RKO (cell line): ENCODE measurements at places on chromosomes 12 and 14.
A peak's percentile ranks its signal among the peaks of the same experiment; 100 is the strongest.

- no peak for DNase-seq
Observed at GRCh38 chr14:85416771-85417170, 113.2 kb upstream of the FLRT2 start.

GRCh38 chr12:8996682-8997405 lies 7.5 kb downstream of the KLRG1 start:
- peak; percentile 51 for DNase-seq

DNA sequence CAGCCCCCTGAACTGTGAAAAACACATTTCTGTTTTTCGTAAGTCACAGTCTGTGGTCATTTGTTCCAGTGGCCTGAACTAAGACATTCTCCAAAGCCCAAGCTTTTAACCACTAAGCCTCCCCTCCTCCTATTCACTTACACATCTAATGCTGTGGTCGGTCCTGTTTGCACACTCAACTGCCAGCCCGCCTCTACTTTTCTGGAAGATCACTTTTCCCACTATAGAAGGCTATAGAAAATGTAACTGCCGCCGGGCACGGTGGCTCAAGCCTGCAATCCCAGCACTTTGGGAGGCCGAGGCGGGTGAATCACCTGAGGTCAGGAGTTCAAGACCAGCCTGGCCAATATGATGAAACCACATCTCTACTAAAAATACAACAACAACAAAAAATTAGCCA lies 524.7 kb upstream of the TMEM132C start:
- DNase-seq: no peak

DNA sequence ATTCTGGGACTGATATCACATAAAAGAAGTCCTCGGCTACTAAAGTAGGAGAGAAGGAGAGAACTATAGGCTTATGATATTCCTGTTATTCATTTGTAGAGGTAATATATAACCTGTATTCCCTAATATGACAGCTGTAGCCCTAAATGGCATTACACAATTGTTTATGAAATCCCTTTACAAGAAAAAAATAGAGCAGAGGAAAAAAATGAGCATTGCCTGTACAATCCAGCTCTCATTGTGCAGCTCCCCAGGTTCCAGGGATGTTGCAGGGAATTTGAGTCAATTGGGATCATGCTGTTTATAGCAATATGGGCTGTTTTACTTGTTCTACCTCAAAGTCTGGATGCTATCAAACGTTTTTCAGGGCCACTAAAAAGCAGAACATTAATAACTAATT lies 173.1 kb downstream of the APAF1 start:
- DNase-seq: no peak

GRCh38 chr12:14426792-14427191 lies 61.3 kb downstream of the ATF7IP start:
- DNase-seq: no peak

GRCh38 chr12:114555451-114555850 lies 128.5 kb downstream of the TBX3 start:
- DNase-seq: no peak

GRCh38 chr14:102524451-102525218 lies 15.1 kb upstream of the ANKRD9 start:
- peak; percentile 99 for DNase-seq

DNA sequence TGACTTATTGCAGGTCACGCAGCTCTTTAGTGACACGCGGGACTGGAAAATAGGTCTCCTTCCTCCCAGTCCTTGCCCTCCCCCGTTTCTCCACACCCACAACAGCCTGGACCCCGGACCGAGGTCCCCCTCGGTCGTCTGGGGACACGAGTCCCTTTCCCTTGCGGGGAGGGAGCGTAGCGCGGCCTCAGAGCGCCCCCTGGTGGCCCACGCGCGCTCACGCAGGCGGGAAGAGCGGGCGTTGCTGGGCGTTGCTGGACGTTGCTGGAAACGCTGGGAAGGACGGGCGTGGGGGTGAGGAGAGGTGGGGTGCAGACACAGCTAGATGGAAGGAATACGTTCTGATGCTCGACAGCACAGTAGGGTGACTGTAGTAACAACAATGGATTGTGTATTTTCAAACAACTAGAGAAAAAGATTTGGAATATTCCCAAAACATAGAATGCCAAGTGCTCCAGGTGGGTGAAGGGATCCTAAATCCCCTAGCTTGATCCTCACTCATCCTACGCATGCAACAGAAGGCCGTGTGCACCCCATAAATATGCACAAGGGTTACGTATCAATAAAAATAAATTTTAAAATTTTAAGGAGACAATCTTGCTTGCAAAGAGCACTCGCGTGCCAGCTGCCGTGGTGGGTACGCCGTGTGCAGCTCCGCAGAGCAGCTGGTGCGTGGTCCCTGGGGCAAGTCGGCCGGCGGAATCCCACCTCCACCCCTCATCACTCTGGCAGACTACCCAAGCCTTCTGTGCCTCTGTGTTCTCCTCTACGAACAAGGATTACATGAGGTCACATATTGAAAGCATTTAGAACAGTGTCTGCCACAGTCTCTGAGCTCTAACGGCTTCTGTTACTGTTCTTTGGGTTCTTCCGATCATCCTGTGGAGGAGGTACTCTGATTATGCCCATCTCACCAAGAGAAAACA lies 87.4 kb downstream of the B4GALNT3 start:
- peak; percentile 65 for DNase-seq
